ENCODE measurements at places on chromosomes 6 and 20.

DNA sequence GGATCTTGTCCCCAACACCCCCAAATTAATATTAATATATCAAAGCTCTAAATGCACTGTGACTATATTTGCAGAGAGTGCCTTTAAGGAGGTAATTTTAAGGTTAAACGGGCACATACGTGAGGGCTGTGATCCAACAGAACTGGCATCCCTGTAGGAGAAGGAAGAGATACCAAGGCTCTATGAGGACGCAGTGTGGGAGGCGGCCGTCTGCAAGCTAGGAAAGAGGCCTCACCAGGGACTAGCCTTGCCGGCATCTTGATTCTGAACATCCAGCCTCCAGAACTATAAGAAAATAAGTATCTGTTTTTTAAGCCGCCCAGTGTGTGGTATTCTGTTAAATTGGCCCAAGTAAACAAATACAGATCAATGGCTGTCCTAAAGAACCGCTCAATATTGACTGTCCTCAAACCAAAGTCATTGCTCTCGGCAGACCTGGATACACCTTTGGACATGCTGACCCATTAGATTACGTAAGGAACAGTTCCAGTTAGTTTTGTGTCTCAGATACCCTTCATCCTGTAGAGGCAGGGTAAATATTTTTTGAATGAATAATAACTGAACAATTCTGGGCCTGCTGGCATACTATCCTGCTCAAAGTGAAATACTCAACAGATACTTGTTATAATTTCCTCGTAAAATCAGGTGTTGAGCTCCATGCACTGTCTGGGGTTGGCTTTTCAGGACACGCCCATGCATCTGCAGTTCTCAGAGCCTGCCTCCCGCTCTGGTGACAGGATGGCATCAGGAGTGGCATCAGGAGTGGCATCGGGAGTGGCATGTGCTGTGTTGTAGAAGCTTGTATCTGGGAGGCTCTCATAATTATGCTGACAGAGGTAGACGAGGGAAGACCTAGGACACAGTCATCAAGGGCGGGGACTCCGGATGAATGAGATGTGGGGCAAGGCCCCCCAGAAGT, 6.3 kb downstream of the PRR18 start:
- no peak for DNase-seq

GRCh38 chr20:57040466-57040865, 226.0 kb downstream of the BMP7 start:
- DNase-seq, result no peak

GRCh38 chr20:3764659-3765058, 2.9 kb downstream of the ADISSP start:
- no peak for DNase-seq

DNA sequence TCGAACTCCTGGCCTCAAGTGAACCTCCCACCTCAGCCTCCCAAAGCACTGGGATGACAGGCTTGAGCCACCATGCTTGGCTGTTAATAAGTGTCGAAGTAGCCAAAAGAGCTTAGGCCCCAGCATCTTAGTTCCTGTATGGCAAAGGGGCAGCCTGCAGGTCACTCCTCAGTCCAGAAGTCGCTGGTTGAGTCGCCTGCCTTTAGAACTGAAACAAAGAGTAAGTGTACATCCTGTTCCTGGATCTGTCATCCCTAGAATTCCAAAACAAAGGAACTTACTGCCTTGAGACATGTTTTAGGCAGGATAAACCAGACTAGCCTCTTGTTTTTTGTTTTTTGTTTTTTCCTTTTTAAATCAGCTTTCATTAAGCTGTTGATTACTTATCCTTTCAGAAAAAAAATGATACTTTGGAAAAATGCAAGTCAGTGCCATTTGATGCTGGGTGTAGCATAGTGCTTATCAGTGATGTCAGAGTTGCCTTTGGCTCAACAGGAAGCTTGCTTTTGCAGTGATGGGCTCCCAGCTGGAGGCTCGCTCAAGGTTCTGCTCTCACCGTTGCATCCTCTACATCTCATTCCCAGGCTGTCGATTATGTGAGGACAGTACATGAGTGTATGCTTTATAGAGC, 9.0 kb downstream of the ACTR5 start:
- DNase-seq, result no peak
